Hair follicle dermal papilla cell (primary cell): ENCODE measurements at places on chromosomes 7 and 10. TPM values are rescaled to one million over a fixed set of nuclear protein-coding genes. Genes with fewer than 3 reads are reported as not detected.

CALCR gene
- not detected in 2 replicates for total RNA-seq

MUC3A gene
- not detected in 2 replicates for total RNA-seq

CPA1 gene
- total RNA-seq, result not detected in 2 replicates

ADCYAP1R1 gene
- not detected in 2 replicates for total RNA-seq

OR2A5 gene
- not detected in 2 replicates for total RNA-seq

GNGT1 gene
- total RNA-seq, result not detected in 2 replicates

TRIP6 gene
- total RNA-seq, result 139 and 186 TPM in 2 replicates
